ENCODE measurements at places on chromosomes 13 and 19.

DNA sequence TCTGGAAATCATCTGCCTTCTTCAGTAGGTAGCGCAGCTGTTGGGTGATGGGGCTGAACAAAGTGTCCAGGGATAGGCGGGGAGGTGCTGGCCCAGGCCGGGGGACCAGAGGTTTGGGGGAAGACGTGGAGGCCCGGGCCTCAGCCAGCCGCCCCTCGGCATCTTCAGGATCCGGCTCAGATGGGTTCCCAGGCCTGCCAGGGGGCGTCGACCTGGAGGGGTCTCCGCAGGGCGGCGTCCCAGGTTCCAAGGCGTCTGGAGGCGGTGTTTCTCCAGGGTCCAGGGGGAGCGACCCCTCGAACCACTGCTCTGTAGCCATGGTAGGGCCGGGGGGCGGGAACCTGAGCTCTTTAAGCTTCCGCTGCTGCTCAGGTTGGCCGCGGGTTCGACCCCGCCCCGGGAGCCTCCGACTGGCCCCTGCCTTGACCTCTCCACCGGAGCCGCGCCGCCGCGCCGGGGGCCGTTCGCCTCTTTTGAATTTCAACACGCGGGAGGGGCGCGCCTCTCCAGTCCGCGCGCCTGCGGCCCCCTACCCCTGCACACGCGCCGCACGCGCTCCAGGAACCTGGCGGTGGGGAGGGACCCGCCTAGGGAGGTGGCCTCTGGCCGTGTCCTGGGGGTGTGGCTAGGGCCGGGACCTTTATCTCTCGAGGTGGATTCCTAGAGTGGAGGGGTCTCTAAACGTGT lies at the start of gene C19orf67:
Gene C19orf67 (minus strand): TSS at position 475 of the 687 bp plus-strand sequence. CDS start 156 bp downstream, at position 319.
- H3K27ac ChIP-seq, result no peak within 1 kb of the TSS
- no peaks in the 10 kb centered on the region for H3K27me3 ChIP-seq
- no peak within 1 kb of the TSS for H3K4me3 ChIP-seq
- DNase-seq, result no peak
- H3K4me1 ChIP-seq, result peaks cover 10% of the 10 kb centered on the region
- H3K36me3 ChIP-seq, result peaks cover 26% of the 10 kb centered on the region

GRCh38 chr13:103029798-103030197 lies 36.4 kb downstream of the SLC10A2 start:
- H3K27me3 ChIP-seq, result no peaks in the 10 kb centered on the region
- H3K4me1 ChIP-seq, result no peaks in the 10 kb centered on the region
- no peak overlapping the region for H3K4me3 ChIP-seq
- no peak for DNase-seq
- no peaks in the 10 kb centered on the region for H3K36me3 ChIP-seq

DNA sequence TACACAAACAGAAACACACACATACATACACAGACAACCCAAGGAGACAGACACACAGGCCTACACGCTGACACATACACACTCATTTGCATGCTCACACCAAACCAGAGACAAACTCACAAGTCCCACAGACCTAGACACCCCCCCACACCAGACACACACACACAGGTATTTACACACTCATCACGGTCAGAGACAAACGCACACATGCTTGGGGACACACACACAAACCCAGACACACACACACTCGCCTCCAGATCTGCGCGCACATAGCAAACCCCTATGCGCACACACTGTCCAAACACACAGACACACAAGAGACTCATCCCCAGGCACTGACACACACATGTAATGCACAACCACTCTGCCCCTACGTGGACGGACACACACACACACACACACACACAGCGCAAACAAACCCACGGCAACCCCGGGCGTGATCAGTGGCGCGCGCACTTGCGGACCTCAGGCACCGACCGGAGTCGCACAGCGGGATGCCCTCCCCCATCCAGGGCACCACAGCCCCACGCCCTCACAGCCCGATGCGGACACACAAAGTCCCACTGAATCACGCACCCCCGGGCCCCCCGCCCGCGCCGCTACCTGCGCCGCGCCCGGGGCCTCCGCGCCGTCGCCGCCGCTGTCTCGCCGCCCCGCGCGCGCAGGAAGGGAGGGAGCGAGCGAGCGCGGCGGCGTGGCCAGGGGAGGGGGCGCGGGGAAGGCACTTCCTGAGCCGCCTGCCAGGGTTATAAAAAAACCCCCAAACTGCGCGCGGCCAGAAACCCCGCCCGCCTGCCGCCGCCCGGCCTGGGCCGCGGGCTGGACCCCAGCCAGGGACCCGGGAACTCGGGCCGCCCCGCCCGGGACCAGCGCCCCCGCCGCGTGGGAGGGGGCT lies at the start of gene ADAMTS10:
Gene ADAMTS10 (minus strand): TSS at position 675 of the 895 bp plus-strand sequence. CDS start 5,005 bp downstream, outside the sequence.
- peaks cover 46% of the 10 kb centered on the region for H3K4me1 ChIP-seq
- no peaks in the 10 kb centered on the region for H3K27me3 ChIP-seq
- peaks cover 7% of the 10 kb centered on the region for H3K36me3 ChIP-seq
- DNase-seq, result no peak
- peak within 1 kb of the TSS; percentile 79 for H3K27ac ChIP-seq
- peak within 1 kb of the TSS; percentile 90 for H3K4me3 ChIP-seq

DNA sequence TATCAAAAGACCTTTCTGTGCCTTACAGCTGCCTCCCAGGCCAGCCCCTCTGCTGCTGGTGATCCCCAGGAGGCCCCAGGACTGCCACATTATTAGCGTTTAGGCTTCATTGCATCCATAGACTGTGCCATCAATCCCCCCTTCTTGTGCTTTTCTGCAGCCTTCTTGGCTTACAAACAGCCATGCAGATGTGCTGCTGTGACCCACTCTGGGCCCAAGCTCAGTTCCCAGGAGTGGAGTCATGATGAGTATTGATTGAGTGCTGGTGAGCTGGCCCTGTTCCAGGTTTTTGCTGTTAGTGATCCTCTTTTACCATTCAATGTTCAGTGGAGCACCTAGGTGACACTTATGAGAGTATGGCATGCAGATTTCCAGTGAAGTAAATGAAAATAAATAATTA lies 59.9 kb upstream of the SLAIN1 start:
- no peaks in the 10 kb centered on the region for H3K4me1 ChIP-seq
- no peak overlapping the region for H3K4me3 ChIP-seq
- no peak for DNase-seq
- H3K27me3 ChIP-seq, result peaks cover 6% of the 10 kb centered on the region

- peaks cover 45% of the 10 kb centered on the region for H3K36me3 ChIP-seq
- peak overlapping the region; percentile 87 for H3K4me3 ChIP-seq
- DNase-seq, result no peak
- no peaks in the 10 kb centered on the region for H3K27me3 ChIP-seq
These were observed 712 bp upstream of the RINL start for GRCh38 chr19:38878575-38879399.

GRCh38 chr13:110346661-110347067 lies 39.6 kb downstream of the COL4A2 start:
- H3K36me3 ChIP-seq, result no peaks in the 10 kb centered on the region
- H3K27ac ChIP-seq, result no peak overlapping the region
- no peaks in the 10 kb centered on the region for H3K4me1 ChIP-seq
- no peak for DNase-seq

DNA sequence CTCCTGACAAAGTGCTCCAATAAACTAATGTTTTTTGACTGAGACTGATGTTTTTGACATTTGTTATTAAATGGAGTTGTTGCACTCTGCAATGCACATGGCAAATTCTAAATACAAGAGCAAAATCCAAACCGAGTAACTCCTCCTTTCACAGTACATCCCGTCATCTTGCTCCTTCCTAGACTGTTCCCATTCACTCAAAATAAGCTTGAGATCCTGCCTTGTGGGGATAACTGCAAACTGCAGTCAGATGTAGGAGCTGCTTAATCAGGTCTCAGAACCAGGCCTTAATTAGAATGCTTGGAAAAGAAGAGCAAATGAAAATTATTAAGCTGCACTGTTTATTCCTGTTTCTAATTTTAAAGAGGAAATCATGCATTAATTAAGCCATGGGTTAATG lies 134.8 kb upstream of the SPRY2 start:
- H3K36me3 ChIP-seq, result no peaks in the 10 kb centered on the region
- H3K27ac ChIP-seq, result no peak overlapping the region
- H3K27me3 ChIP-seq, result no peaks in the 10 kb centered on the region
- H3K4me1 ChIP-seq, result peaks cover 6% of the 10 kb centered on the region

- no peaks in the 10 kb centered on the region for H3K4me1 ChIP-seq
- H3K27me3 ChIP-seq, result no peaks in the 10 kb centered on the region
- DNase-seq, result no peak
- H3K4me3 ChIP-seq, result no peak overlapping the region
- H3K36me3 ChIP-seq, result no peaks in the 10 kb centered on the region
- H3K27ac ChIP-seq, result no peak overlapping the region
These were observed 377.2 kb upstream of the GPC6 start for GRCh38 chr13:92849381-92849780.

- H3K36me3 ChIP-seq, result peaks cover 3% of the 10 kb centered on the region
- no peak overlapping the region for H3K4me3 ChIP-seq
- no peaks in the 10 kb centered on the region for H3K27me3 ChIP-seq
- no peaks in the 10 kb centered on the region for H3K4me1 ChIP-seq
- DNase-seq, result no peak
These were observed 769.9 kb upstream of the SLITRK6 start for GRCh38 chr13:86569119-86569518.

- DNase-seq, result no peak
- no peaks in the 10 kb centered on the region for H3K27me3 ChIP-seq
- H3K27ac ChIP-seq, result peak overlapping the region; percentile 58
- no peak overlapping the region for H3K4me3 ChIP-seq
- H3K36me3 ChIP-seq, result no peaks in the 10 kb centered on the region
- peaks cover 23% of the 10 kb centered on the region for H3K4me1 ChIP-seq
These were observed 4.0 kb downstream of the CEACAM1 start for GRCh38 chr19:42524250-42524649.

GRCh38 chr13:60642552-60642951 lies 245.5 kb downstream of the TDRD3 start:
- H3K36me3 ChIP-seq, result no peaks in the 10 kb centered on the region
- H3K27me3 ChIP-seq, result no peaks in the 10 kb centered on the region
- DNase-seq, result no peak
- H3K27ac ChIP-seq, result no peak overlapping the region
- H3K4me3 ChIP-seq, result no peak overlapping the region

DNA sequence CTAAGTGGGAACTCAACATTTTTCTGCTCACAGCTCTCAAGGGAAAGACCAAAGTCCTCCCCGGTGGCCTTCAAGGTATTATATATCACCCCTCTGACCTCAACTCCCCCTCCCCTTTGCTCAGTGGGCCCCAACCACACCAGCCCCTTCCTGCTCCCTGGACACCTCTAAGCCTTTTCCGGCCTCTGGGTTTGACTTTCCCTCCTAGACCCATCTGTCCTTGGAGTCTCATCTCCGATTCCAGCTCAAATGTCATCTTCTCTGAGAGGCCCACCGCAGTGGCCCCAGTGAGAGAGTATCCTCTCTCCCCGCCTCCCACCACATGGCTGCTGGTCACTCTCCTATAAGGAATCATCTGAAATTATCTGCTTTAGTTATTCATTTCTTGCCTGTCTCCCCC lies 941 bp upstream of the UHRF1 start:
- peaks cover 27% of the 10 kb centered on the region for H3K36me3 ChIP-seq
- no peak for DNase-seq
- peak overlapping the region; percentile 77 for H3K27ac ChIP-seq

- H3K27ac ChIP-seq, result no peak overlapping the region
- no peak overlapping the region for H3K4me3 ChIP-seq
- no peak for DNase-seq
- H3K27me3 ChIP-seq, result no peaks in the 10 kb centered on the region
- H3K36me3 ChIP-seq, result no peaks in the 10 kb centered on the region
- no peaks in the 10 kb centered on the region for H3K4me1 ChIP-seq
These were observed 316.6 kb downstream of the DCLK1 start for GRCh38 chr13:35814605-35815011.

DNA sequence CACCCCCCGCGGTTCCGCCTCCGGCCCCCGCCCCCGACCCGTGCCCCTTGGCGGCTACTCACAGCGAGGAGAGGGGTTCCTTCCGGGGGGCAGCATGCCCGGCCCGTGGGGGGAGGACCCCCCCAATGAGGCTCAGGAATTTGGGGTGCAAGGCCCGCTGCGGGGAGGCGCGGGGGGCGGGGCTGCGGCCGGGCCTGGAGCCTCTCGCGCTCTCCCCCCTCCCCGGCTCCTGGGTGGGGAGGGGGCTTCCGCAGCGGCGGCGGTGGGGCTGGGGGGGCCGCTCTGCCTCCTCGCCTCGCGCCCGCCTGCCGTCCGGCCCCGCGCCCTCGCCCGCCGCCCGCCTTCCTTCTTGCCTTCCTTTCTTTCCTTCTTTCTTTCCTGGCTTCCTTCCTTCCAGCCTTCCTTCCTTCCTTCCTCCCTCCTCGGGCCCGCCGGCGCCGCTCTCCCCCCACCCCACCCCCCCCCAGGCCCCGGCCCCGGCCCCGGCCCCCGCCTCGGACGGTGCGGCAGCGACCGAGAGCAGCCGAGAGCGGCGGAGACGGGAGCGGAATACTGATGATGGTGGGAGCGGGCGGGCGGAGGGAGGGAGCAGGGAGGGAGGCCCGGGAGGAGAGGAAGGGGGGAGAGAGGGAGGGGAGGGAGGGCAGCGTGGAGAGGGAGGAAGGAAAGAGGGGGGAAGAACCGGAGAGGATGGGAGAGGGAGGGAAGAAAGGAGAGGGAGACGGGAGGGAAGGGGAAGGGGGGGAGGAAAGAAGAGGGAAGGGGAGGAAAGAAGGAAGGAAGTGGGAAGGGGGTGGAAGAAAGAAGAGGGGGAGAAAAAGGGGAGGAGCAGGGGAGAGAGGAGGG lies at the start of gene LRRC4B:
Gene LRRC4B (minus strand): TSS at position 554 of the 846 bp plus-strand sequence. CDS start 19,597 bp downstream, outside the sequence.
- peaks cover 62% of the 10 kb centered on the region for H3K27me3 ChIP-seq
- H3K27ac ChIP-seq, result no peak within 1 kb of the TSS
- H3K4me3 ChIP-seq, result peak within 1 kb of the TSS; percentile 3

- peaks cover 25% of the 10 kb centered on the region for H3K36me3 ChIP-seq
- H3K4me3 ChIP-seq, result peak overlapping the region; percentile 89
- no peak for DNase-seq
- H3K4me1 ChIP-seq, result peaks cover 64% of the 10 kb centered on the region
These were observed 6.4 kb downstream of the LTBP4 start for GRCh38 chr19:40607311-40608239.

DNA sequence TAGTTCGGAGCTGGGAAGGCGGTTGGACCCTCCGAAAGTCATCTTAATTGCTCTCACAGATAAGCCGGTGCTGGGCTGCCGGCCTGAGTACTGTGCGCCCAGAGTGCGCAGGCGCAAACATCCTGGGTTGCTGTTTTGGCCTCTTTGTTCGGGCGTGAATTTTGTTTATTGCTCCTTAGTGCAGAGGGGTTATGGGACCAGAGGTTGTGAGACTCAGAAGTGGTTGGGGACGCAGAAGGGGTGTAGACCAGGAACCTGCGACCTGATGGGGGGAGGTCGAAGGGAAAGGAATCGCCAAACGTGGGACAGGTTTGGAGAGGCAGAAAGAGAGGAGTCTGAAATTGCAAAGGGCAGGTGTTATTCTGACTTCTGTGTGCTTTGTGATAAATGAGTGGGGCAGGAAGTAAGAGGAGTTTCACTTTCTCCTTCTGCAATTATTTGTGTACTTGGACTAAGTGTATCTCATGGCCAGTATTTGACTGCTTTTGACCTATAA lies 607 bp upstream of the ZNF566 start:
- peak overlapping the region; percentile 91 for H3K4me3 ChIP-seq
- no peaks in the 10 kb centered on the region for H3K27me3 ChIP-seq
- peak overlapping the region; percentile 97 for H3K27ac ChIP-seq
- H3K36me3 ChIP-seq, result peaks cover 14% of the 10 kb centered on the region
- H3K4me1 ChIP-seq, result peaks cover 27% of the 10 kb centered on the region
